Stimulated activated CD8-positive, alpha-beta memory T cell treated with anti-CD3 and anti-CD28 coated beads, Interleukin-7, amount 100 ng/mL, for 24 hours (primary cell): ENCODE measurements at places on chromosomes 11 and 22.
A peak's percentile ranks its signal among the peaks of the same experiment; 100 is the strongest.

DNA sequence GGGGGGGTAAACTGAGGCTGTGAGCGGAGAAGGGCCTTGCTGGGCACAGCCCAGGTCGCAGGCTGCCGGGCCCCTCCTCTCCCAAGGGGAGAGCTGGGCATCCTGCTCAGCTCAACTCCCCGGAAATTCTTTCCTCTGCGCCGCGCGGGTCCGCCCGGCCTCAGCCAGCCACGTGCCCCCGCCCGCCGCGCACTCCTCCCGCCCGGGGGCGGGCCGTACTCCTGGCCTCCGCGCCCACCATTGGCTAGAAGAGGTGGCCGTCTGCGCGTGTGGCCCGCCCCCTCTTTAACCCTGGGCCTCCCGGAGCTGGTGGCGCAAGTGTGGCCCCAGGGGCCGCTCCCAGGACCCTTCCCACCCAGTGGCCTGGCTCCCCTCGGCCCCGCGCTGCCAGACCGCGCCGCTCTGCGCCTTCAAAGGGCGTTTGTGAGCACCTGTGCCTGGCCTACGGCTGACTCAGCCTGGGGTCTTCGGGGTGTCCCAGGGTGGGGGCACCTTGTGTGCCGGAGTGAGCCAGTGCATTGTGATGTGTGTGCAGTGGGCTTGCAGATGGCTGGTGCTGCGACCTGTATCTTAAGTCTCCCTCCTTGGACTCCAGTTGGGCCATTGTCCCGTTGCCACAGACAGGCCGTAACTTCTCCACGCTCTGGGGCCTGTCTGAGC is 2.0 kb downstream of the MRGPRF start:
- DNase-seq, result peak; percentile 26

GRCh38 chr11:36373016-36374010 is 77.2 kb downstream of the PRR5L start:
- no peak for DNase-seq

- no peak for DNase-seq
Measured at GRCh38 chr22:46451741-46452140, 85.7 kb downstream of the CELSR1 start.

DNA sequence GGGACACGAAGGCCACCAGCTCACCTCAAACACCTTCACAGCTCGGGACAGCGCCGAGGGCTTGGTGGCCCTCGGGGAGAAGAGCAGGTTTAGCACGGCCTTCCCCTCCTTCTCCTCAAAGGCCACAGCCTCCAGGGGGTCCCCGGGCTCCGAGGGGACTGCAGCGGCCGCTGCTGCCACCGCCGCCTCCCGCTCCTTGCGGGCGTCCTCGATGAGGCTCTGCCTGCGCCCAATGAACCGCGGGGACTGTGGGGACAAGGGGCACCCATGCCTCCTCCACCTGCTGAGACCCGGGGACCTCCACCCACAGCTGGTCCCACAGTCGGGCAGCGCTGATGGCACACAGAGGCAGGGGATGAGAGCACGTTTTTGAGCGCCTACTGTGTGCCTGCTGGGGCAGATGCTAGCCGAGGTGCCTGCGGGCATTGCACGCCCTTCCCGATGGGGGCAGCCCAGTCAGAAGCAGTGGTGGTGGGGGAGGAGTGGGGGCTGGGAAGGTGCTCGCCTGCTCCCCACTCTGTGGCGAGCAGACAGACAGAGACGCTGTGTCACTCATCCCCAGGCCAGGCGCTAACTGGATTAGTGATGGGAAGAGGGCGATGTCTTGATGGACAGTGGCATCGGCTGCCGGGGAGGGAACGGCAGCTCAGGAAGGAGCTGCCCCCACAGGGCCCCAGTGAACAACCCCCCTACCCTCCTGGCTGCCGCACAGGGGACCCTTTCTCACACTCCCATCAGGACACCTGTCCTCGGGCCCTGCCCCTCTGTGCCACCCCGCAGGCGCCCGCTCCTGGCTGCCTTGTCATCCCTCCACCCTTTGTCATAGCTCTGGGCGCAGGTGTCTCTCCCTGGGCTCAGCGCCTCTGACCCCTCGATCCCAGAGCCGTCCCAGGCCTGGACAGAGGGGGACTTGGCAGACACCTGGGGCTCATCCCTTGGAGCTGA is 1.7 kb downstream of the TH start:
- no peak for DNase-seq

DNA sequence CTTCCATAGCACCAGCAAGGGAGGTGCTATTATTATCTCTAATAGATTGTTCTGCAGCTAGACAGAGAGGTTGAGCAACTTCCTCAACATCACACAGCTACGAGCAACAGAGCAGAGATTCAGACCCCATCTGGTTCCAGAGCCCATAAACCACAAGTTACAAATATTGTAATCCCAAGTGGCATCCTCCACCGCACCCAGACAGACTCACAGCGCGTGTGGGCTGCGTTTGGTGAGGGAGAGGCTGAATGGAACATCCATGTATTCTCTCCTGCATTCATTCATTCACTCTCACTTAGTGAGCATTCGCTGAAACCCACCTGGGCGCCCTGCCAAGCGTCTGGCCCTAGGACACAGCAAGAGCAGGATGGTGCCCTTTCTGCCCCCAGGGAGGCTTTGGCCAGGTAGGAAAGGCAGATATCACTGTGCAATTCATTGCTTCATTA is 33.5 kb downstream of the LIF start:
- DNase-seq, result no peak

DNA sequence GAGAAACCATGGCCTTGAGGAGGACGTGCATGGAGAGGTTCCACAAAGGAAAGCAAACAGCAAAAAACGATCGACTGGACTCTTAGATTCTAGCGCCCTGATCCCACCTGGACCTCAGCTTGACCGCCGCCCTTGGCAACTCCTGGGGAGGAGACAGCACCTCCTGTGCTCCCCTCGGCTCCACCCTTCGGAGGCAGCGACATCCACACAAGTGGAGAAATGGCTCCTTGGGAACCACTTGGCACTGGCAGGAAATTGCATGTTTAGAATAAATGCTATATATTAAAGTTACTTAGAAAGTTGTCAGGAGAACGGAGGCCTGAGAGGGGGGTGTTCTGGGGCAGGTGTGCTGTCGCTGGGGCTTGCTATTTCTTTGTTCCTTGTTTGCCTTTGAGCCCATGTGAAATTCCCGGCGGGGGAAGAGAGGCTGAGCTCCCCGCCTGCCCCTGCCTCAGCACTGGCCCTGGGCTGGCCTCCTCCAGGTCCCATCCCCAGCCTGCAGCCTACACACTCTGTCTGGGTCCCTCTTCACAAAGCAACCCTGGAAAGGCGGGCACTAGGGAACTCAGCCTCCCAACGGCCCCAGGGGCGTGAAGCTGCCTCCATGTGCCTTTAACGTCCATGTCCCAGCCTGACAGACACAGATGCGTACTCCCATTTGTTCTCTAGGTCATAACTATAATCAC is 395.3 kb downstream of the BRD1 start:
- no peak for DNase-seq

DNA sequence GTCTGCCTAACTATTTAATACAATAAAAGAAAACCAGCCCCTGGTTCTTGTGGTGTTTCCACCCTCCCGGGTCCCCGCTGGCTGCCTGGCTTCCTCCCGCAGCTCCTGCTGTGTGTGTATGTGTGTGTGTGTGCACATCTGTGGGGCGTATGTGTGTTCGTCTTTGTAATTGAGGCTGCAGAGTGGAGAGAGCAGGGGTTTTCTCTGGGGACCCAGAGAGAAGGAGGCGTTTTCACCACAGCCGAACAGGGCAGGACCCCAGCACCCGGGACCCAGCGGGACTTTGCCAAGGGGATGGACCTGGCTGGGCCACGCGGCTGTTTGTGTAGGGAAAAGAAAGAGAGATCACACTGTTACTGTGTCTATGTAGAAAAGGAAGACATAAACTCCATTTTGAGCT is 42.7 kb downstream of the IGLL1 start:
- no peak for DNase-seq

- no peak for DNase-seq
Measured at GRCh38 chr11:88414981-88415413, 77.5 kb upstream of the CTSC start.

DNA sequence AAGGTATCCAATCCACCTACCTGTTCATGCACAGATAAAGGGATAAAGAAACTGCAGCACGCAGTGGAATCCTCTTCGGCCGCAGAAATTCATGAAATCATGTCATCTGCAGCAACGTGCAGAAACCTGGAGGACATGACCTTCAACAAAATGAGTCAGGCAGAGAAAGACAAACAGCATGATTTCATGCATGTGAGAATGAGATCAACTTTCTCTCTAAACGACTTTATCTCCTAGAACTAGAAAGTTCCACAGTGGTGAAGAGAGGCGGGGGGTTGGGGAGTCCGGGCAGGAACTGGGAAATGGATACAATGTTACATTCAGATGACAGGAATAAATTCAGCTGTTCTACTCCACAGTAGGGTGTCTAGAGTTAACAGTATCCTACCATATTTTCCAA is 9.9 kb downstream of the RGL4 start:
- DNase-seq, result no peak

- no peak for DNase-seq
Measured at GRCh38 chr11:78400702-78401101, 16.9 kb downstream of the GAB2 start.

DNA sequence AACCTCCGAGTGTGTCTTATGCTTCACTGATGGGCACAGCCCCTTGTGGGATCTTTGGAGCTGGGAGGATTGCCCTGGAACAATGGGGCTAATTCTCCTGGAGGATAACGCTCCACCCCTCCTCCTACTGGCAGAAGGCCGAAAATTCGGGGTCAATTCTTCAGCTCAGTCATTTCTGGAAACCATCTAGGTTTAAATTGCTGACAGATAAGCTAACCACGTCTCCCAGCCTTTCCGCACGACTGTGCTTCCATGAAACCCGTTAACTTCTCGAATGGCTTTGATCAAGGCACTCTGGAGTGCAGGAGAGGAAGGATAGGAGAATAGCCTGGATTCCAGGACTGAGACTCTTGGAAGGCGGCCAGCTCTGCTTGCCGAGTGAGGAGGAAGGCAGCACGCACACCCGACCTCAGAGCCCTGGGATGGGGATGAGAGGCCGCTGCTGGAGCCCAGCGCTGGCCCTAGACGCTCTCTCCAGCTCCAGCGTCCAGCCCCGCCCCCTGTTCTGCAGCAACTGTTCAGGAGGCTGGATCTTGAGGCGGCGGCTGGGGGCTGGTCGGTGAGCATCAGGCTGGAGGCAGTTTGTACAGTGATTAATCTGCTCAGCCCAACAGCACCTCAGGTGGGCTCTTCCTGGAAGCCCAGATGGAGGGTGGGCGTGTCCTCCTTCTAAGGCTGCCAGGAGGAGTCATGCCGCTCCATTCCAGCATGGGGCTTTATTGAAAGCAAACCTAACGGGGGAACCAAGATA is 176.7 kb upstream of the NCAM1 start:
- no peak for DNase-seq

DNA sequence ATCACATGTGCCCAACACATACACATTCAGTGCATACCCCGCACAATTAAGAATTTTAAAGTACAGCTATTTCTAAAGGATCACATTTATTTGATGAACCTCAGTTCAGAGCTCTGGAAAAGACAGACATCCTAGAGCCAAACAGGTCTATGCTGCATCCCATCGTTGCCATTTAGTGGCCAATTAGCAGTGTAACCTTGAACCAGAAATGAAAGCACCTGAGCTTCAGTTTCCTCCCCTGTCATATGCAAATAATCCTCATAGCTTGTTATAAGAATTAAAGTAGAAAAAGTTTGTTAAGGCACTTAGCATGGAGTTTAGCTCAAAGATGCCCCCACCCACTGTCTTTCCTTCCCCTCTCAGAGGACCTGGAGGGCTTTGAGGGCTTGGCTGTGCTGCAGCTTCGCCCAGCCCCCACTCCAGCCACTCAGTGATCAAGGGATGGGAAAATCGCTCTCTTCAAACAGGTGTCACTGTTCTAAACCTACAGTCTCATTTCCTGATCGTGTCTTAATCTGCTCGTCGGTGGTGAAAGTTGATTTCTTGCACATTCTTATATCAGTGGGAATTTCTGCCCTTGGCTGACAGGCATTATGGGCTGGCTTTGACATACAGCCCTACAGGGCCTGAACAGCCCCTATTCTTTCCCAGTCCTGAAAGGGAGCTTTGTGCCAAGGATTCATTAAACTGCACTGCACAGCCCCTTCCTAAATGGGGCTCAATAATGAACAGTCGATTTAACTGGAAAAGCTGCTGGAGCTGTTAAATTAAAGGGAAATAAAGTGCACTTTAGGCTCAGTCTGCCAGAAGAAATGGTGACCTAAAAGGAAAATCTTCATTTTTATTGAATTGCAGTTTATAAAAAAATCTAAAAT is 23.3 kb upstream of the FAM181B start:
- no peak for DNase-seq

DNA sequence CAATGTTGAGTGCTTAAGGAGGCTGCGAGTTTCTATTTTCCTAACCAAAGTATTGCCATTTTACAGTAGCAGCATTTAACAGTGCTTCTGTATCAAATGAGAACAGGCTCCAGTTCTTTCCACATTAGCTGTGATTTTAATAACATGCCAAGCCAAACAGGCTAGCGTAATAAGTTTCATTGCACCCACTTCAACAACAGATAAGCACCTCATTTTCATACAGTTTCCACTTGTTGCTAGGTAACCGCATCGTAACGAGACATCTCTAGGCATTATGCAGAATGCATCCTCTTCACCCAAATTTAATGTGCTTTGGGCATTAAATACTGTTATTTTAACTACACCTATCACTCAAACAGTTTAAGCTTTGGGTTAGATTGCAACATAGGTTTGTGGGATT is 79.0 kb downstream of the CADM1 start:
- no peak for DNase-seq

- DNase-seq, result no peak
Measured at GRCh38 chr22:49827853-49828598, at the start of gene BRD1. Gene BRD1, minus strand, starts transcription at chr22:49827873. Its CDS starts 3,556 bp downstream, at chr22:49824317.

DNA sequence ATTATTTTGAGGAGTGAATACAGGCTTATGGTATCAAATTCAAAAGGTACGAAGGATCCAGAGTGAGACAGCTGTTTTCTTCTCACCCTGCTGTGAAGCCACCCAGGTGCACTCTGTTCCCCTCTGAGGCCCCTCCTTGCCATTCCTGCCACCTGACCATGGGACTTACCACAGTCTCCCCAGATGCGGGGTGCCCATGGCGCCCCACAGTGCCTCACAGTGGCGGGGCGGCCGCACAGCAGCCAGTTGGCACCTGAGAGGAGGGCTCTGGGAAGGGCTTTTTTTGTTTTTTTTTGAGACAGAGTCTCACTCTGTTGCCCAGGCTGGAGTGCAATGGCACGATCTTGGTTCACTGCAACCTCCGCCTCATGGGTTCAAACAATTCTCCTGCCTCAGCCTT is 151.7 kb downstream of the CEP164 start:
- no peak for DNase-seq

DNA sequence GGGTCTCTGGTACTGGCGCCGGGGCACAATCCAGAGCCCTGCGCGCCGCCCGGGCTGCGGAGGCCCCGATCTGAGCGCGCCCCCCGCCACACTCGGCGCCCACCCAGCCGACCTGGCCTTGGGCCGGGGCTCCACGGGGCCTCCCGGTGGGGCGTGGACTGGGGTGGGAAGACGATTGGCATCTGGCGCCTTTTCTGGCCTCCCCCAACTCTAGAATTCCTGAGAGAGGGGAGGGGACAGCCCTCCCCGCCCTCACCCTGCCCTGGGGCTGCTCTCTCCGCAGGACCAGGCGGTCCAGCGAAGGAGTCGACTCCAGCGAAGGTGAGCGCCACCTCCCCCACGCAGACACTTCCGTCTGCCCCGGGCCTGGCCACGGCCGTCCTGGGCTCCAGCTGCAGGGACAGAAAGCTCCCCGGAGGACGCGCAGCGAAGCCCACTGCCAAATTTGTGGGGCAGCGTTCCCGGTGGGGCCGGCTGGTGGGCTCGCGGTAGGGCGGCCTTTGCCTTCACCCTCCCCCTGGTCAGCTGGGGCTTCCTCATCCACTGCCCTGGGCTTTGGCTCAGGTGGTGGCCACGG is 593 bp downstream of the SSH3 start:
- no peak for DNase-seq

GRCh38 chr11:134527382-134528243 is 115.6 kb upstream of the B3GAT1 start:
- DNase-seq, result no peak

GRCh38 chr11:25727944-25728343 is 604.0 kb upstream of the ANO3 start:
- DNase-seq, result no peak
